ENCODE measurements at places on chromosomes 2 and 18. TPM values are rescaled to one million over a fixed set of nuclear protein-coding genes. Genes with fewer than 3 reads are reported as not detected.
A peak's percentile ranks its signal among the peaks of the same experiment; 100 is the strongest.

DNA sequence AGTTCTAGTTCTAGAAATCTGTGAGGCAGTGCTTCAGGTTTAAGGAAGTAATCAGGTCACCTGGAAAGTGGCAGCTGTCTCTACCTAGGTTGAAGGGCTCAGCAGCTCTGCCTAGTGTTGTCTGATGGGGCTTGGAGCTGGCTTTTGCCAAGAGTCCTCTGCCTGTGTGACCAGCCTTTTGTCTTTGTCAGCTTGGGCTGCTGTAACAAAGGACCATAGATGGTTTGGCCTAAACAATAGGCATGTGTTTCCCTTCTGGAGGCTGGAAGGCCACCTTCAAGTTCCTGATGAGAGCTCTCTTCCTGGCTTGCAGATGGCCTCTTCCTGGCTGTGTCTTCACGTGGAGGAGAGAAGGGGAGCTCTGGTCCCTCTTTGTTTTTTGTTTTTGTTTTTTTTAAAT is 13.3 kb downstream of the UBE2F start:
- DNase-seq, result no peak

DNA sequence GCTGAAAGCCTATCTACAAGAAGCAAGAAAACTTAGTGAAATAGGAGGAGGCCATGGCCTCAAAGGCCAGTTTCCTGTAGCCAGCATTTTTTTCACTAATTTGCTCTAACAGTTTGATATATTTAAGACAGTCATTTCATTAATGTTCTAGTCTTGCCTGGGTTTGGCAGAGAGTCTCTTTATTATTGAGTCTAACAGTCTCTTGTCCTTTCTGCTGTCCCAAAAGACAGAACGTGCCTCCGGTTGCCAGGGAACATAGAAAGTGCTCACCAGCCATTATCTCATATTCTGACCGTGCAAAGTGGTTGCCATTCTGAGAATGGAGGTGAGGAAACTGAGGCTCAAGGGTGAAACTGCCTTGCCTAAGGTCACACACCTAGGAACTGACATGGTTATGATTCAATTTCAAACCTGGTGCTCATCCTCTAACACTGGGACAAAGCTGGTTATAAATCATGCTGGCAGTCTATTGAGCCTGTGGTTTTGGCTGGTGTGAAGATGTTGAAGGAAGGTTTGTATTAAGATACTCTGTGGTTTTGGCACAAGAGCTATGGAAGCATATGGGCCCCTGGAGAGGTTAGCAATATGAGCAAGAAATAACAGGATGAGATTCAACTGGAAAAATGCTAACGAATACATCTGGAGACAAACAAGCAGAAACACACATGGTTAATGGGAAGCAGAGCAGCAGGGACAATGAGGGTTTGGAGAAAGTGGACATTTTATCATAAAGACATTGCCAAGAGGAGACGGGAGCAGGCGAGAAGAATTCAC is 903.3 kb upstream of the KLHL29 start:
- DNase-seq, result no peak

Gene SATB2
- 5.0 TPM for total RNA-seq

DNA sequence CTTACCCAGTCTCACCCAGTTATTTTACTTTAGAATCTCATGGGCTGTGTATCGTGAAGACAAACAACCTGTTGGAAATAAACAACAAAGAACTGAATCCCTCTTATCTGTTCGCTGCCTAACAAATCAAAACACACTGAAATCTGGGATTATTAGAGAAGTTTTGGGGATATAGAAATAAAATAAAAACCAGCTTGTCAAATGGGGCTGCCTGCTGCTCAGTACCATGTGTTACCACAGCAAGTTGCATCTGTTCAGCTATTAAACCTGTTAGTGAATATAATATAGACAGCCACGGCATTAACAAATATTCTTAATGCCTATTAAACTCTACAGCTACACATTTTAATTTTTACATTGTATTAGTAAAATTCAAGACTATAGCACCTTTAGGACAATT is 810.8 kb downstream of the NRXN1 start:
- no peak for DNase-seq

GRCh38 chr2:144876013-144876412 is 356.1 kb upstream of the ZEB2 start:
- no peak for DNase-seq

GRCh38 chr2:43405829-43406228 is 179.4 kb upstream of the ZFP36L2 start:
- DNase-seq, result no peak

DNA sequence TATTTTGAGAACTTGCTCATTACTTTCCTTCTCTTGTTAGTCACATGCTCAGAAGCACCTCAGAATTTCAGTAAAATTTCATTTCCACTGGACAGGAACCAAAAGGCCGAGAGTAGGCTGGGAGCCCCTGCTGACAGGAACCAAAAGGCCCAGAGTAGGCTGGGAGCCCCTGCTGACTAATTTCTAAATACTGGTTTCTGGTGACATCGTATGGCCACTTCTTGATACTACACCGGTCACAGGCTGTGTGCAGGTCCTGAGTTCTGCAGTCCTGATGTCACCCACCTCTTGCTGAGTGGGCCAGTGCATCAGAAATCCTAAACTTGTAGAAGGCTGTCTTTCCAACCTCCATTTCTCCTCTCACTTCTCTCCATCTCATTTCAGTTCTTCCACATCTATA is 17.7 kb upstream of the EN1 start:
- peak; percentile 27 for DNase-seq

Gene PSMA8
- not detected for total RNA-seq

DNA sequence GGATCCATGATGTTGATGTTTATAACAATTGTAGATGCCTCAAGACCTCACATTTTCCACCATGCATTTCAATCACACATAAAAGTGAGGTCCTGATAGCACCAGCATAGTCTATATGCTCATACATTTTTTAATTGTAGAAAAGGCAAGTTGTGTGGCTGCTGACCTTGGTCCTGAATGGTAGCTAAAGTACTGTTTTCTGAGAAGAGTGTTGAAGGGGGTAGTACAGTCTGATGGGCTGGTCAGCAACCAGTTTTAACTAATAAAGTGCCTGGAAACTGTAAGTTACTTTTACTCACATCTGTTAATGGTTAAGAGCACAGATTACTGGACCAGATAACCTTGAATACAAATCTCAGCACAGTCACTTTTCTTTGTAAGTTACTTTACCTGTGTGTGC is 15.9 kb downstream of the ZNF638 start:
- DNase-seq, result no peak

GRCh38 chr2:151973901-151974199 is 125.0 kb downstream of the CACNB4 start:
- DNase-seq, result no peak

Gene GKN2
- not detected for total RNA-seq

Gene COLEC12
- total RNA-seq, result 13.2 TPM

Gene BARD1
- 4.7 TPM for total RNA-seq

GRCh38 chr18:40075616-40076015 is 1879.4 kb upstream of the PIK3C3 start:
- DNase-seq, result no peak

Gene ACTG2
- total RNA-seq, result not detected

DNA sequence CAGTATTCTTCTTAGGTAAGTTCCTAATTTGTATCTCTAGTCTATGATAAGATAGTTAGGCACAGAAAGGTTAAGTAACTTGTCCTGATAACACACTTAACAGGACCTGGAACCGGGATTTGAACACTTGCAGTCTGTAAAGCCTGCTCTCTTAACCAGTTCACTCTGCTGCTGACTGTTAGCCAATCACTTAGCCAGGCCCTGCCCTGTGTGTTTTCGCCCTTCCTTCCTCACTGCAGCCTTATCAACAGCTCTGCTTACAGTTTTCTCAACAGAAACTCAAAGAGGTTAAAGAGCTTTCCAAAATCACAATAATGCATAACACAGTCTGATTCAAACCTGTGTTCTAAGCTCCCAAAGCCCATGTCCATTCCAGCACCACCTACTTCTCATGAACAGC is 151.7 kb downstream of the TRABD2A start:
- DNase-seq, result no peak

DNA sequence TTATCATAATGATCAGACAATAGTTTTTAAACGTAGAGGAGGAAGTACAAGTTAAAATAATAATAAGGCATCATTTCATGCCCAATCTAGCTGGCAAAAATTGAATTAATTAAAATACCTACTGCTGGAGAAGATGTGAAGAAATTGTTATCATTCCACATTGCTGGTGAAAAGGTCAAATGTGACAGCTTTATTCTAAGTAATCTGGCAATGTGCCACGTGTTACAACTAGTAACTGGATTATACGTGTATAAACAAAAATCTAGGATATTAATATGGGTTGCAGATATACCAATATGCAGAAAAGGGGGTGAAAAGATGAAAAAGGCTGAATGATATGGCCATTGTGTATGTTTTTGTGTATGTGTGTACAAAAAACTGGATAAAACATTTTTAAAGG is 32.4 kb downstream of the SMAD2 start:
- DNase-seq, result no peak

DNA sequence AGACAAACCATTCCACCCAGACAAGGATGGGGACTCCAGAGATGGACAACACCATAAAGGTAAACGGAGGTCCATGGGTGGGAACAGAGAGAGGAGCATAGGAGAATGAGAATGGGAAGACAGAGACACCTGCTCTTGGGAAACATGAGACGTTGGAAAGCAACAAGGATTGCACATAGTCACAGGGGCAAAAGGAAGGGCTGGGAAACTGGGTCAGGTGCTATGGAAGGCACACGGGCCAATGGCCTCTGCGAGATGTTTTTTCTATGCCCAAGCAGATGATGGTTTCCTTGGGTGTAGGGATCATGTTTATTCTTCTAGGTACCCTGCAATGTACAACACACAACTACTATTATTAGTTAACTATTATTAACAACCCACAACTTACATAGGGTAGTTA is 143.6 kb upstream of the AGAP1 start:
- DNase-seq, result no peak

- no peak for DNase-seq
Measured at GRCh38 chr2:233989221-233989858, 61.2 kb upstream of the SPP2 start.

GRCh38 chr2:192546565-192546964 is 351.8 kb upstream of the TMEFF2 start:
- DNase-seq, result no peak

Gene GALNT3
- total RNA-seq, result 3.2 TPM

DNA sequence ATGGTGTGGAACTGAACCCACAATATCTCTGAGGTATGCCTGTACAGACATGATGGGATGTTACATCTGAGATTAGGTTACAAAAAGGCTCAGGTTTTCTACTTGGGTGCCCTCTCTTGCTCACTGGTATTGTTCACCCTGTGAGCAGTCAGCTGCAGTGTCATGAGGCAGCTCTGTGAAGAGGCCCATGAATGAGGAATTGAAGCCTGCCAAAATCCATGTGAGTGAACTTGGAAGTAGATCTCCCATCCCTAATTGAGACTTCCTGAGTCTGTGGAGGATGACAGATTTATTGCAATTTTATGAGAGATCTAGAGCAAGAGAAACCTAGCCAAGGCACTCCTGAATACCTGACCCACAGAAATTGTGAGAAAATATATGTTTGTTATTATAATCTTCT is 404.9 kb upstream of the ZEB2 start:
- DNase-seq, result no peak

- DNase-seq, result no peak
Measured at GRCh38 chr18:69529151-69529550, 128.5 kb downstream of the DOK6 start.

- no peak for DNase-seq
Measured at GRCh38 chr18:2441544-2441943, 129.8 kb downstream of the METTL4 start.

DNA sequence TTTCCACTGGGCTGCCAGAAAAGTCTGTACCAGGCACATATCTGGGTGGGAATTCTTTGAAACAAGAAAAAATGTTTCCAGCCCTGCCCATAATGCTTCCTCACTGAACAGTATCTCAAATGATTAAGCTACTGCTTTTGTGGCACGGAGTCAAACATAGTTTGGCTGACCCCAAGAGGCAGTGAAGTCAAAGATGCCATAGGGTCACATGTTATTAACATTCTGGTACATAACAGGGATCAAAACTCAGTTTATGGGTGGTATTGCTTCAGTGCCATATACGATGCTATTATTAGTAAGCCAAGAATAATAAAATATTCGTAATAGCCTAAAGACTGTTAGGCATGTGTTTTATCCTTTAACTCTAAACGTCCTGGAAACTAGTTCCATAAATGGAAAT is 112.4 kb downstream of the FEZ2 start:
- DNase-seq, result no peak

- no peak for DNase-seq
Measured at GRCh38 chr2:64142741-64143168, 1.5 kb downstream of the PELI1 start.

DNA sequence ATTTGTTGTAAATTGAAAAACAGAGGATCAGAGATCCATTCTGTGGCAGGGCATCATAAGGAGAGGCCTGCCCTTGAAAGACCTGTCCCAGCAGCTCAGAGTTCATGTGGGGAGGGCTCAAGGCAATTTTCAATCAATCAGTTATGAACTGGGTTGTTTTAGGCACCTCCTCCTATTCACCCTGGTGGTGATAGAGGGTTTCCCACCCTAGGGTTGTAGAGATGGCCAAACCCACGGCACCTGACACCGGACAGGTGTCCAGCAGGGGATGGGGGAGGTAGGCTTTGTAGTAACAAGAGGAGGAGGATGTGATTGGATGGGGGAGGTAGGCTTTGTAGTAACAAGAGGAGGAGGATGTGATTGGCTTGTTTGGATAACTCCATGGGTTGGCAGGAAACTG is 205.7 kb downstream of the SOCS6 start:
- no peak for DNase-seq

Gene PRSS56
- not detected for total RNA-seq

- no peak for DNase-seq
Measured at GRCh38 chr2:146634230-146635097, 1210.4 kb upstream of the ACVR2A start.

DNA sequence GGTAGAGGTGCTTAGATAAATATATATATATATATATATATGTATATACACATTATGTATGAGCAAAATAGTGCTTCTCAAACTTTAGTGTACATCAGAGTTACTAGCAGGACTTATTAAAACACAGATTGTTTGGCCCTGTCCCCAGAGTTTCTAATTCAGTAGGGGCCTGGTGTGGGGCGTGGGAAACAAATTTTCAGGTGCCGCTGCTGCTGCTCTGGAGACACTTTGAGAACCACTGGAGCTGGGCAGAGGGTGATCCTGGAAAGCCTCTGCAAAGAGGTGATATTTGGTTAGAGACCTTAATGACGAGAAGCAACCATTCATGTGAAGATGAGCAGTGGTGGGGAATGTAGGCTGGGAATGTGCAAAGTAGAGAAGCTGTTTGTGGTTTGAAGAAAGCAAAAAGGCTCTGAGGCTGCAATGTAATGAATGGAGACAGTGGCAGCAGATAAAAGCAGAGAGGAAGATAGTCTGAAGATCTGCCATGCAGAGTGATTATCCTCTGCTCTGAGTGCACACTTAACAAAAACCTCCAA is 142.9 kb downstream of the PLCL1 start:
- DNase-seq, result no peak

All from glomerular endothelial cell (primary cell).